ENCODE measurements at places on chromosomes 5 and 9.

DNA sequence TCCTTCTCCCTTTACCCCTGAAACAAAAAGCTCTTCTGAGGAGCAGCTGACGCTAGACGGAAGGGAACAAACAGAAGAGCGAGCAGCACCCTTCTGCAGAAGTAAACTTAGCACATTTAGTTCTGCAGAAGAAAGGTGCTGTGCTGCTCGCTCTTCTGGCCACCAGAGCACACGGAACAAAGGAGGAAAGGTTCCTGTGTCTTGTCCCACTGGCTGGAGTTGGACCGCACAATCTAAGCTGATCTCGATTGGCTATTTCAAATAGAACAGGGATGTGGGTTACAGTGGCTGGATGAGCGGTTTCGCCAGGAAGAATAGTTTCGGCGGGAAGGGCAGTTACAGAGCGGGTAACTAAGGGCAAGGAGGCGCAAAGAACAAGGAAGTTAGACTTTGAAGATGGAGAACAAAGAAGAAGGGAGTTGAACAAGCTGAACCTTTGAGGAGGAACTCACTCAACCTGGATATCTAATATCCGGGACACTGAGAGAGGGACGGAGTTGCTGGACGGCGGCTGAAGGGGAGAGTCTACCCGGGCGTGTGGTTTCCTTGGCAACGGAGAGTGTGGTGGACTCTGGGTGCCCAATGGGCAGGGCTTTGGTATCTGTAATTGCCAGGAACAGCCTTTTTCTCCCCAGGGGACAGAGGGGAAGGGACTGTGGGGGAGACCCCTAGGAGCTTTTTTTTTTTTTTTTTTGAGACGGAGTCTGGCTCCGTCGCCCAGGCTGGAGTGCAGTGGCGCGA, 7.1 kb downstream of the GTF3C5 start:
- no peak for DNase-seq

DNA sequence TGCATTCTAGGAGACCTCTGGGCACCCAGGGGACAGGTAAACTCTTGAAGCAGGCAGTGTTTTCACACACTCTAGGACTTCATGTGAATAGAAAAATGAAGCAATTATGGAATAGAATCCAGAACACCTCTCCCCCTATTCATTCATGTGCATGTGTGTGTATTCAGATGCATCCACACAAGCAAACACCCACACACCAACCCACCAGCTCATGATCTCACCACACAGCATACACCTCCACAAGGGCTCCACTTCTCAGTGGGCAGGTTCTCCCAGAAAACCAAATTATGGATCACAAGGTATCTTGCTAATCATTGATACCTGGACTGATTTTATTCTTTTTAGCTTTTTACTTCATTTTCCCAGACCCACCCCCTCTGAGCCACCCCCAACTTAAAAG, 21.2 kb upstream of the HSD17B3 start:
- no peak for DNase-seq

DNA sequence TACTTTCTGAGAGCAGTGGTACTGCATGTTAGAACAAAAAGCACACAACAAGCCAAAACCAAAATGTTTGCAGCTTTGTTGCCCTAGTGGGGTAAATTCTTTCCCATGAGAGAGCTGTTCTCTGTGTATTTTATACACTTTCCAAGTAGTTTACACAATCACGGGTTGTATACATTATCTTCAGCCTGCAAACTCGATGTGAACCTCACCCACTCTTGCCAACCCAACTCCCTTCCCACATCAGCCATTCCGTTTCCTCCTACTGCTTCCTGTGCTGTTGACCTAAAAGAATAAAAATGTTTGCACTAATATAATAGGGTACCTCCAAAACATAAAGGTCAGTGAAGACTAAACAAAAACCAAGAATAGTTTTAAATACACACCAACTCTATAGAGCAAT, 47.0 kb downstream of the IQGAP2 start:
- DNase-seq = no peak

- no peak for DNase-seq
These were observed 995.9 kb downstream of the MAT2B start for GRCh38 chr5:164501344-164501743.

DNA sequence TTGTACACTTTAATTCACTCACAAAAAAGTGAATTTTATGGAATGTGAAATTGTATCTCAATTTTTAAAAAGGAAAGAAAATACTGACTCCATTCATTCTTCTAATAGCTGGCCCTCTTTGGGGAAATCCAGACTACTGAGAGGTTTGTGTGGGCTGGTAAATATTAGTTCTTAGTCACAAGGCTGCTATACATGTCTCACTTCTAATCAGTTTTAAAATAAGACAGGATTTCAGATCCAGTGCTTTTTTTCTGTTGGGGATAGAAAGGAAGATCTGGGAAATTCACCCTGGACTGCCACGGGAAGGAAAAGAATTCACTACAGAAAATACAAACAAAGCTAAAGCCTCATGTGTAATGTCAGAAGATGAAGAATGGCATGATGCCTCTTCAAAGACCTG, 32.7 kb upstream of the ADAMTSL1 start:
- no peak for DNase-seq

- no peak for DNase-seq
These were observed 71.4 kb downstream of the RAPGEF6 start for GRCh38 chr5:131563434-131564228.

- DNase-seq = no peak
These were observed 166.8 kb downstream of the TRPM3 start for GRCh38 chr9:70954596-70955143.

- DNase-seq = no peak
These were observed 65.4 kb downstream of the FRMD3 start for GRCh38 chr9:83472764-83473163.

DNA sequence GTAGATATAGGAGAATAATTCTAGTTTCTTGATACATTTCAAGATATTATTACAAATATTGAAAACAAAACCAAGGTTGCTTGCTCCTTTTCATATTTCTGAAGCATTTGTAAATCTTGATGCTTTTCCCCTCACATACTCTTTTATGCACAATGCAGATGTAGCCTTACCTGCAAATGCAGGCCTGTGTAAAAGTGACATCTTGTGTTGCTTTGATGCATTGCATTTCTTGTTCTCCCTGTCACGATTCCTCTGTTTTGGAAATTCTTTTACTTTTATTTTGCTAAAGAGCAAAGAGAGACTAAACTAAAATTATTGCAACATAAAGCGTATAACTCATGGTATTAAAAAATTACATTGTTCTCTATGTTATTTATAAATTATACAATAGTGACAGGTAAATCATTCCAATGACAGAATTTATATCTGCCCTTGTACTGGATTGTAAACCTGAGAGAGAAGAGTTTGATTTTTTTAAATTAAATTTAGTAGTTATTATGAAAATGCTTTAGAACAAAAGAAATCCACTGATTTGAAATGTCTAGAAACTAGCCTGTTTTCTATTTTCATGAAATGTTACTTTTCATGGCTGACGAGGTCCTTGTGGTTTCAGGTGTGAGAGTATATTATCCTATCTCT, 970.0 kb downstream of the MAT2B start:
- DNase-seq = no peak

- no peak for DNase-seq
These were observed 181.1 kb downstream of the TRIM32 start for GRCh38 chr9:116868201-116868600.

- DNase-seq = no peak
These were observed 56.7 kb downstream of the RALGPS1 start for GRCh38 chr9:126971261-126971660.

DNA sequence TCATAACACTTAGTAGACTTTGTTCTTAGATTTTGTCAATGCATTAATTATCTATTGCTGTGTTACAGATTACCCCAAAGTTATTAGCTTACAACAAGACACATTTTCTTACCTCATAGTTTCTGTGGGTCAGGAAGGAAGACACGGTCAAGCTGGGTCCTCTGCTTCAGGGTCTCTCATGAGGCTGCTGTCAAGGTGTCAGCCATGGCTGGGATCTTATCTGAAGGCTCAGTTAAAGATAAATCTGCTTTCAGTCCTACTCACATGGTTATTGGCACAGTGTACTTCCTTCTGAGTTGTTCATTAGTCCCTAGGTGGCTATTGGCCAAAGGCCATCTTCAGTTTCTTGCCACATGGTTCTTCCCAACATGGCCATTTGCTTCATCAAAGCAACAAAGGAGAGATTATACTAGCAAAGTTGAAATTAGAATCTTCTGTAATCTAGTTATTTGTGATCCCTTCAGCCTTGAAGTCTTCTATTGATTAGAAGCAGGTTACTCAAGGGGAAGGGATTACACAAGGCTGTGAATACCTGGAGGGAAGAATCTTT, 25.2 kb downstream of the TDRD7 start:
- no peak for DNase-seq

DNA sequence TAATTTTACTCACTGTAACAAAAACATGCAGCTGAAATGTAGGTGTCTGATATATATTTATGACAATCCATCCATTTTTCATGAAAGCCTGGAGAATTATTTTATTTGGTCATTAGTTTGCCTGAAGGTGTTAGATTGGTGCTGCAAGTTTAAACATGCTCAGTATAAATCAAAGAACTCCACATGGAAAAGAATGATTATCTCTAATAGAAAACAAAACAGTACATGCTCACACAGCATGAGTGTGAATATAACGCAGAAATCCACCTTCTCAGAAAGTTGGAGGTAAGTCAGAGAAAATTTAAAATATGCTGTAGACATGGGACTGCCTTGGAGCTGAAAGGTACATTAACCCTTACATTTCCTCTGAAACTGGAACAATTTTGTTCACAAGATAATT, 165.5 kb upstream of the RGS7BP start:
- no peak for DNase-seq

Data from activated CD4-positive, CD25-positive, alpha-beta regulatory T cell (primary cell).